ENCODE measurements at places on chromosomes 5 and 9.

DNA sequence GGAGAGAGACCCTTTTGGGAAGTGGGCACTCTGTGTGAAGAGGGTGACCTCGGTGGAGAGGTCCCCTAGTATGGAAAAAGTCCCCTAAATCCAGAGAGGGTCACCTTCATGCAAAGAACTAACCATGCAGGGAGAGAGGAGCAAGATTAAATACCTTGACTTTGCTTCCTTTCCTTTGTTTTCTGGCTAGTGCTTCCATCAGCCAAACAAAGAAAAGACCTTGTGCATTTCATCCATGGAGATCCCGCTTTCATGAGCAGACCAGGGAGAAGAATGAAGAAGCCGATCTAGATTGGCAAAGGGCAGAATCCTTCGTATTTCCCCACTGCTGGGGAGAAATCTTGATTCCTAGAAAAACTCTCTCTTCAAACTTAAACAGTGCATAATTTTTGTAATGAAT, 813.3 kb upstream of the CDH6 start:
- DNase-seq = no peak

GRCh38 chr9:10026443-10026984, 586.3 kb downstream of the PTPRD start:
- DNase-seq = no peak

DNA sequence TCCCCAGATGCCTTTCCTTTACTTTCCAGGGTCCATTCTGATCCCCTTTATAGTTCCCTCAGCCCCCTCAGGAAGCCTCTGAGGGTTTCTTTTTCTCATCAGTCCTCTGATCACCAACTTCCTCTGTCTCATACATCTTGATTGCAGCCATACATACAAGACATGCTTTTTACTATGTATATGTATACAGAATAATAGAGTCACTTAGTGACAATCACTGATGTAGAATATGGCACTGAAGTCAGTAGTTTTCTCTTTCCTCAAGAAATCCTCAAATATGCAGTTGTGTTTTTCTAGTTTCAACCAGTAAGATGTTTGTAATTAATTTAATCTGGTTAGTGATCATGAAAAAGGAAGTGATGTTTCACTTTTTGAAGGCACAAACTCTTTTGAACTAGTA, 364.1 kb downstream of the MAN2A1 start:
- DNase-seq = no peak

DNA sequence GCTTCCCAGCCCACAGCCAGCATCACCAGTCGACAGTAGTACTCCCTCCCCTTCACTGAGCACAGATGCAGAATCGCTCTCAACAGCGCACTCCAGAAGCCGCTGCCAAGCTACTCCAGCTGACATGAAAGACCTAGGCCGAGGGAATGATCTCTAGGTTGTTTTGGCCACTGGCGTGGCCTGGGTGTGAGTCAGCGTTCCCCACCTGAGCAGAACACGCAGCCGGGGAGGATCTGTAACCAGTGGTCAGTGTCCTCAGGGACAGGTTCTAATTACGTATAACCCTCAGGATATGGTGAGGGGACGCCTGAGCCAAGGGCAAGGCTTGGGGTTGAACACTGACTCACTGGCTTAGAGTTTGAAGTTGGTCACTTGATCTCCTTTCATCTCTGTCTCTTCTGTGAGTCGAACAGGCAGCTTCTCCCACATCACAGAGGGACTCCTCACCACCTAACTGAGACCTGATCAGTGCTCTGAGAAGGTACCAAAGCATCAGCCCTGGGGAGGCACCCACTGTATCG, 76.9 kb upstream of the IL17B start:
- DNase-seq = no peak

DNA sequence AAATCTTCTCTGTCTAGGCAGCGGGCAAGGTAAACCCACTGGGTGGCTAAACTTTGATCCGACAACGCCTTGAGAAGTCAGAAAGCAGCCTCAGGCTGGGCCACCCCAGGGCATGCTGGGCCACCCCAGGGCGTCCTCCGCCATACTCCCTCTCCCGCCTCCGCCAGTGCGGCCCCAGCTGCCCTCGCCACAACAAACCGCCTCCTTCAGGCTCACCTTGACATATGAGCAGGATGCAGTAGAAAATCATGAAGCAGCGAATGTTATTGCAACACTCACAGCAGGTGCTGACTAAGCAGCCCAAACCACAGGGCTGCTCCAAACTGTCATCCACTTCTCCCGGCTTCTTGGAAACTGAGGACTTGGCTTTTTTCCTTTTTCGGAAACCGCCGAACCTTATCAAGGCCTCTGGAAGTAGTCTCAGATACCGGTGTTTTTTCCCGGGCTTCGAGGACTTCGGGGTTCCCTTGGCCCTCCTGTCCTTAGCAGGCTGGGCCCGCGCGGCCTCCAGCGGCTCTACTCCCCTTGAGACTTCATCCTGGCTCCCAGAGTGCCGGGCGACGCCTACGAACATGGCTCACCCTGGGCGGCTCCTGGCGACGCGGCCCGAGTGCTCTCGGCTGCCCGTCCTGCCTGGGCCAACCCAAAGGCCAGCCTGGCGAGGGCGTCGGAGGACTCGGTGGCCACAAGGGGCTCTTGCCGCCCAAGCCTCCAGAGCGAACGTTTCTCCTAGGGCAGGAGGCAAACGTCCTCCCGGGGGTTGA, at the start of gene SLCO6A1:
TSS of gene SLCO6A1 (minus strand) at position 731 of the 764 bp plus-strand sequence. CDS start at position 574, 157 bp downstream.
- DNase-seq = no peak

DNA sequence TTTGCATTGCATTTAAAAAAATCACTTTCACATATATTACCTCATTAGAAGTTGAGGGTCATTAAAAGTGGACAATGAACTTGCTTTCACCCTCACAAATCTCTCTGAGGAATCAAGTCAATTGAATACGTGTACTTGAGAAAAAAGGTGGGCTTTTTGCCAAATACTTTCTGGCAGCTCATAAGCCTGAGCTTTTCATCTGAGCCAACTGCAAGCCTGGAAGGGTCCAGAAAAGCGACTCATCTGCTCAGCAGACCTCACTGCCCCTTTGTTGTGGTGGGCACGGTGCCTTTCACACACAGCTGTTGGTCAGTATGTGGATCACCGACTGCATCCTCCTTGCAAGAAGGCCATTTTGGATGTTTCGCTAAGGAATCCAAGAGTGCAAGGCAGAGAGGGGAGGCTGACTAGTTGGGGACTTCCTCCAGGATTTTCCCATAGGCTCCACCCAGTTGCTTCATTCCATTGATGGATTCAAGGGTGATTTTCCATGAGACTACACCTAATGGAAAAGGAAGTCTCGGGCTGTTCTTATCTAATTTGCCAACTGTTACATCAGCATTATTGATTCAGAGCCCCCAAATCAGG, 564.7 kb downstream of the PDE4D start:
- DNase-seq = no peak

DNA sequence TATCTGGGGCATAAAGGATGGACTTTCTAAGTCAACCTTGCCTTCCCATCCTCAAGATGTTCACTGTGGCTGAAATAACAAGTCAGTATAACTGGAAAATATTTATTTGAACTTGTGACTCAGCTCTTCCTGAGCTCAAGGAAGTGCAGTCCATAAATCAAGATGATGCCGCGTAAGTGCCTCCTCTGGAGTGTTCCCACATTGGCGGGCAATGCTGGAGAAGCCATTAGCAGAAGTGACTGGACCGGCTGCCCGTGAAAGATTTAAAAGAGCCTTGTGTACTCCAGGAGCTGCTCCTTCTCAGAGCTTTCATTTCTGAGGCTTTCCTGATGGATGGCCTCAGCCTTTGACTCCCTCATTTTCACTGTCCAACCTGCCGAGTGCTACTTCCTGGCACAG, 17.4 kb downstream of the TMOD1 start:
- DNase-seq = no peak
